ENCODE measurements at places on chromosomes 6 and 20. TPM values are rescaled to one million over a fixed set of nuclear protein-coding genes. Genes with fewer than 3 reads are reported as not detected.

FOXQ1 gene
- not detected for total RNA-seq

PKIG gene
- 50.1 TPM for total RNA-seq

TRIM40 gene
- not detected for total RNA-seq

CEBPB gene
- 434 TPM for total RNA-seq

HLA-DOB gene
- not detected for total RNA-seq
